Uterus (tissue), 4 donors: ENCODE measurements at places on chromosomes 13 and 19. TPM values are rescaled to one million over a fixed set of nuclear protein-coding genes. Genes with fewer than 3 reads are reported as not detected.

Gene DLL3
- 0.41 TPM for total RNA-seq

- DNase-seq = no peak
Observed at GRCh38 chr19:19627621-19628500, at the start of gene LPAR2. LPAR2 (minus strand) TSS chr19:19628220; CDS start chr19:19627275, 945 bp downstream.

GRCh38 chr13:113742445-113743120, 16.4 kb upstream of the TMEM255B start:
- DNase-seq = no peak

DNA sequence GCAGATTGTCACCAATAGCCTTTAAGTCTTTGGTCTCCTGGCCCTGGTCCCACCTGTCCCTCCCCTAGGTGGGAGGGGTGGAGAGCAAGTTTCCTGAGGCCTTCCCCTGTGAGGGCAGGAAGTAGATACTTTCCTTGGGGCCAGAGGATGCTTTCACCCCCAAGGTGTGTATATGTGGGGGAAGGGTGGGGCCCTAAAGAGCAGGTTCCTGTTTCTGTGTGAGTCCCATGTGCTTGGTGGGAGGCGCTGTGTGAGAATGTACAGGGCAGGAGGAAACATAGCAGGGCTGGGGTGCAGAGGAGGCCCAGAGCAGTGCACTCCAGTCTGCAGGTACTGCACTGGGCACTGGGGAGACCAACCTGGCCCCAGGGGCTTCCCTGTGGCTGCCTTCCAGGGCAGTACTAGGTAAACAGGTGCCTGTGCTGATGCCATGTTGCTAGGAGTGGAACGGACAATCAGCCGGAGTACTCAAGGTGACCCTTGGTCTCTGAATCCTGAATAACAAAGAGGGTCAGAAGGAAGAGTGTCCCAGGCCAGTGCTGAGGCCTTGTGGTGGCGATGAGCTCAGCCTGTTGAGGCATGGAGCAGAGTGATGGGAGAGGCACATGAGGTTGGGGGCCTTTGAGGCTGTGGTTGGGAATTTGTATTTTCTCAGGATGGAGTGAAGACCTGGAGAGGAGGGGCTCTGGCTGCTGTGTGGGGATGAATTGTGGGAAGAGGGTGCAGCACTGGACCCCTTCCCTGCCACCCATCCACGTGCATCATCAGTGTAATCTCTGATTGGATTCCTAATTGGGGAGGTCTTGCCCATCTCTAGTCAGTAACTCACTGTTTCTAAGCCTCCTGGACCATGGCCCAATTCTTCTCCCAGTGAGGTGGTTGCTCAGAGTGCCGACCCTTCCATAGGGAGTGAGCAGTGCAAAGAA, 5.1 kb downstream of the EGLN2 start:
- no peak for DNase-seq
